ENCODE measurements at places on chromosomes 7 and 10.
A peak's percentile ranks its signal among the peaks of the same experiment; 100 is the strongest.

DNA sequence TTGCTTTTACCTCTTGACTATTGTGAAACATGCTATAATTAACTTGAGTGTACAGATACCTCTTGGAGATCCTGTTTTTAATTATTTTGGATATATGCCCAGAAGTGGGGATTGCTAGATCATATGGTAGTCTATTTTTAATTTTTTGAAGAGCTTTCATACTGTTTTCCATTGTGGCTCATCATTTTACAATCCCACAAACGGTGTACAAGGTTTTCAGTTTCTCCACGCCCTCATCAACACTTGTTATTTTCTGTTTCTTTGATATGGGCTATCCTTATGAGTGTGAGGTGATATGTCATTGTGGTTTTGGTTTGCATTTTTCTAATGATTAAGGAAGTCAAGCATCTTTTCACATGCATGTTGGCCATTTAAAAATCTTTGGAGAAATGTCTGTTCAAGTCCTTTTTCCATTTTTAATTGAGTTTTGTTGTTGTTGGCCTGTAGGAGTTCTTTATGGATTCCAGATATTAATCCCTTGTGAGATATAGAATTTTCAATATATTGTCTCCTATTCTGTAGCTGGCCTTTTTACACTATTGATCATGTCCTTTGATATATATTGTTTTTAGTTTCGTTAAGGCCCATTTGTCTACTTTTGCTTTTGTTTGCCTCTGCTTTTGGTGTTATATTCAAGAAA lies 7.5 kb downstream of the AGK start:
- peak; percentile 91 for DNase-seq

- no peak for DNase-seq
Observed at GRCh38 chr7:75715864-75716263, 22.9 kb downstream of the HIP1 start.

DNA sequence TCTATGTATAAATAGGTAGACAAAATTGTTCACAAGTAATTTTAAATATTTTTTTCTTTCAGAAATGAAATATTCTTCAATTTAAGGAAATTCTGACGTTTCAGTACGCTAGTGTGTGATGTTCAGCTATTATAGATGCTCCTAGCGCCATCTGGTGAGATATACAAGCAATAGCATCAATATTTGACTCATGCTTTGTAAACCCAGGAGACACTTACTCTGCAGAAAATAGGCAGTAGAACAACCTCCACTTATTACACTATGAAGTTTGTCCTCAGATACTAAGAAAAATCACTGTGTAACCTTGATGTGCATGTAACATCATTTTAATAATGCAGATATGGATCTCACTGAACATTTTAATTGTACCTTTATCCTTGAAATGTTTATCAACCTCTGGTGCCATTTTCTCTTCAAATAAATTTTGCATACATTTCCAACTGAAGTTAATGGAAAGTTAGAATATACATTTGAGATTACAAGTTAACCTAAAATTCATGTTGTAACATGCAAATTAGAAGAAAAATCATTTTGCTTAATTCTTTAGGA lies 151.5 kb upstream of the FAM3C start:
- peak; percentile 34 for DNase-seq

DNA sequence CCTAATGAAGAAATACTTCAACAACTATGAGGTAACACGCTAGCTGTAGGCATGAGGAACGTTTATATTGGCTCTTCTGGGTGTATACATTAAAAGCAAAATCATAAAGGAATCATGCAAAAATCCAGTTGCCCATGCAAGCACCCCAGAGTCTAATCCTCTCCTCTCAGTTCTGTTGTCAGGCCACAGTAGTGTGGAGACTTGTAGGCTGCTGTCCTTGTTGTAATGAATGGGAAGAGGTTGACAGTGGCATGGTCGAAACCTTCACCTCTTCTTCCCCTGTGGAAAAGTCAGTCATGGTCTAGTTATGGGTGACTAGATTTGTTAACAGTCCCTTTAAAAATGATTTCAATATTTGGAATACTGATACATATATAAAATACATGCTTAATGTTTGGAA lies 121.3 kb downstream of the CNOT4 start:
- DNase-seq, result no peak

- DNase-seq, result no peak
Observed at GRCh38 chr10:17655009-17655408, 11.1 kb downstream of the STAM start.

GRCh38 chr7:116942504-116942903 lies 10.8 kb upstream of the ST7 start:
- DNase-seq, result no peak

DNA sequence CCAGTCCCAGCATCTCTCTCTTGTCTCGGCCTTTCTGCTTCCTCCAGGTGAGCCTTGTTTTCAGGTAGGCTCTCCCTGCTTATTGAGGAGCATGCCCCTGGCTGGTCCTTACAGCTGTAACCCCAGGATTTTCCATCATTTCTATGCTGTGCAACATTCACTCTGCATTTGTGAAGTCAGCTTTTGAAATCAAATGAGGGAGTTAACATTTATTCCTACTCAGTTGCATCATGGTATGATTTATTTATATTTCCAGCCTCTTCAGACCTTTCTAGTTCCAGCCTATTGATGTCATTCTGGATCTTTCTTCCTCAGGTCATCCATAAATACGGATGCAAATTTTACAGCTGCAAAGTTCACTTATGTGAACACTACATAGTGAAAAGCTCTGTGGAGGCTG lies 755.6 kb downstream of the TYW1 start:
- DNase-seq, result no peak

- no peak for DNase-seq
Observed at GRCh38 chr10:109327266-109327665, 596.0 kb downstream of the XPNPEP1 start.

DNA sequence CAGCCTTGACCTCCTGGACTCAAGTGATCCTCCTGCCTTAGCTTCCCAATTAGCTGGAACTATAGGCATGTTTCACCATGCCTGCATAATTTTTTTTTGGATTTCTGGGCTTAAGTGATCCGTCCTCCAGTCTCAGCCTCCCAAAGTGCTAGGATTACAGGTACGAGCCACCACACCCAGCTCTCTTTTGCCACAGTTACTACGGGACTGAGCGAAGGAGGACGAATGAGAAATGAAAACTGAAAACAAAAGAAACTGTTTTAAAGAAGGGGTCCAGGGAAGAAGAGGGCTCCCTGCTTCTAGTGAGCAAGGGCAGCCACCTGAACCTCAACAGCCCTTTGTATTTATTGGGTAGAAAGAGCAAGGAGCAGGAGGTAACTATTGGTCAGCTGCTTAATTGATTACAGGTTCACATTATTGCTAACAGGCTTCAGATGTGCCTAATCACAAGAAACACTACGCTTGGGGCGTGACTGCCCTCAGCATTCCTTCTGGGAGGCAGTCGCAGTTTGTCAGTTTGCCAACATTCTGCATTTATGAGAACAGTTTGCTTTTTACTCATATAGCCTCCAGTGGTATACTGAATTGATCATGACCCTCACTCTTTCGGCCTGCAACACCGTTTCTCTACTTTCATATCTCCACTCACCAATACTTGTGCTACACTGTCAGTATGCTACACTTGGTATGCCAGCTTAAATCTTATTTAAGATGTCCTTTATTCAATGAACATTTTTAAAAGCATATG lies 676.8 kb downstream of the DNAJB9 start:
- no peak for DNase-seq

GRCh38 chr7:21547501-21547900 lies 4.7 kb downstream of the DNAH11 start:
- no peak for DNase-seq

DNA sequence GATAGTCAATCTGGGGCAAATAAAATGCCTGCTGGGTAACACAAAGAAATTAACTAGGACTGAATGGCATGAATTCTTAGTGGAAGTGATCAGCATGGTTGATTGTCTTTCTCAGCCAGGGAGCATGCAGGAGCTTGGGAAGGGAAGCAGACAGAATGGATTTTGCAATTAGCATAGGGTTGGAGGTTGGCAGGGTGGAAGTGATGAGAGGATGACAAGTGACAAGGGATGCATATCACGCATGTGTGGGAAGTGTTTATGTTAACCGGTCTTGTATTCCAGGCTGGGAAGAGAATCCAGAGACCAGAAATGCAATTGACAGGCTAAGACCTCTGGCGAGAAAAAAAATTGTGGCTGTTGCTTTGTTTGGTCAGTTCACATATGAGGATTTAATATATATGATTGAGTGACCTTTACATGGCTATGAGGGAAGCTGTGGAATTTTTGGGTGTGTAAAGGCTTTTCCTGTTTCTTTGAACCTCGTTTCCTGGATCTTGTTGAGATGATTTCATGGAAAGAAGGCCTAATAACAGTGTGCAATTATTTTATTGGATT lies 8.3 kb downstream of the MDFIC start:
- DNase-seq, result no peak

DNA sequence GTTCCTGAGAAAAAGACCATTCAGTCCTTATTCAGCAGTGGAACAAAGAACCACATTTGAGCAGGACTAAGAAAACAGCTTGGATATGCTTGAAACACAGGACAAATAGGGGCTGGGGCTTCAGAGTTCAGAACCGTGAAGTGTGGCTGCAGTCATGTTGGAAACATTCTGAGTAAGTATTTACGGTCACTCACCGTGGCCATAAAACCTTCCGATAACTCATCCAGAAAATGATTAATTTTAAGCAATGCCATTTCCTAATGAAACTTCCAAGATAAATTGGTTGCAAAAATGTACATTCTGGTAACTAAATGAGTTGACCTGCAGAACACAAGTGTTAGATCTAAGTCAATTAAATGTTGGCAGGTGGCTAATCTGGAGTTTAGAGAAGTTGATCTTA lies 279.2 kb downstream of the CXCL12 start:
- no peak for DNase-seq

DNA sequence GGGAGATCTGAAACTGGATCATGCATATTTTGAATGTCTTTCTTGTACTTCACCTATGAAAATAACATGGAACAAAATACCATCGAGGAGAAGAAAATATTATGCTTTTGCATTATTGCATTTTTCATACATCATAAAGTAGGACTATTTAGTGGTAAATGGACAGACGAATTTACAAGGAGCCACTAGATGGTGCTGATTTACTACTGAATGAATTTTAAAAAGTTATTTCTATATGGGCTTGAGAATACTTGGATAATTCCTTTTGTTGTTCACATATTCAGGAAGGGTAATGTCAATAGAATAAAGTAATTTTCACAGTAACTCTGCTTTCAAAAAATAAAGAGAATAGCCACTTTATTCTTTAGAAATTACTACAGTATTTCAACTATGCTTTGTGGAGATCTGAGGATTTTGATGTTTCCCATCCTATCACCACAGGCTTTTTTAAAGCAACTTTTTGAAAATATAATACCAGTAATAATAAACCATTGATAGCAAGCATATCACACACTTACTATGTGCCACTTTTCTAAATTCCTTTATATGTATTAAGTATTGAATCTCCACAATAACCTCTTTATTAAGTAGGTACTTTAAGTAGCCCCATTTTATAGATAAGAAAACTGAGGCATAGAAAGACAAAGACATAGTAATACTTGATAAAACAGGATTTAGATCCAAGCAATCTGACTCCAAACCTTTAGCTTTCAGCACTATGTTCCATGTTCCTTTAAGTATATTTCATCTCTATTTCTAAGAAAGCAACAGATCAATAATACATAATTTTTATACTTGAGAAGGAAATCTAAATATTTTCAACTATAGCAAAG lies 38.6 kb downstream of the NEBL start:
- DNase-seq, result peak; percentile 5

DNA sequence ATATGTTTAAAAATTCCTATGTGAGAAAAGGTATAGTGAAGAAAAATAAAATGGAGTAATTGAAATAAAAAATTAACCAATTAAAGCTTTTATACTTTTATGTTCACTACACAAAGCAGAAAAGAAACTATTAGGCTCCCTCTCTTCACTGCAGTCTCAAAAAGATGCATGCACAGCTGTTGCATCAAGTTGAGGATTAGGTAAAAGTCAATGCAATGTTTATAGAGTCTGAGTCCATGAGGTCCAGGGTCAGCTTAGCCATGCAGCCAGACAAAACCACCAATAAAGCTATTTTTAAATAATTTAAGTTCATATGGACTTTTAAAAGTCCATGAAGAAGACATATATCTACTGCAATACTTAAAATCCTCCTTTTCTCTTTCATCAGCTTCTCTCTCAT lies 31.1 kb upstream of the ING3 start:
- no peak for DNase-seq

- peak; percentile 82 for DNase-seq
Observed at GRCh38 chr10:25068152-25069058, 52.0 kb downstream of the THNSL1 start.

- DNase-seq, result no peak
Observed at GRCh38 chr7:159023206-159023605, 121.5 kb downstream of the VIPR2 start.

GRCh38 chr10:33419311-33419710 lies 84.8 kb upstream of the NRP1 start:
- no peak for DNase-seq

DNA sequence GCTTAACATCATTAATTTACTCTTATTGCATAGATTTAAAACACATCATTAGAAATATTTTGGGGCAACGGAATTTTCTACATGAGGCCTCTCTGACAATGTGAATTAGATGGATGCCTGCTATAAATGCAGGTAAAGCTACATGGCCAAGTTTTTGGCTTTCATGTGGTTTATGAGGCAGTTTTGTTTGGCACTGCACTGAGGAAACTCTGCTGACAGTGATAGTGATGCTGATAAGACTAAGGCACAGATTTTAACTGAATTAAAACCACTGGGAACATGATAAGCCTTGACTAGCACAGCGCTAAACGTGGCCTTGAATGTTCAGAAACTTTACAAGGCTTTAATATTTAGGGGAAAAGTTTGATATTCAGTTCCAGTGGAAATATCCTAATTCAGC lies 114.3 kb upstream of the NOBOX start:
- no peak for DNase-seq

GRCh38 chr7:151709141-151710038 lies 167.5 kb downstream of the PRKAG2 start:
- DNase-seq, result no peak

GRCh38 chr10:103645141-103646054 lies 151.9 kb downstream of the NEURL1 start:
- DNase-seq, result no peak

DNA sequence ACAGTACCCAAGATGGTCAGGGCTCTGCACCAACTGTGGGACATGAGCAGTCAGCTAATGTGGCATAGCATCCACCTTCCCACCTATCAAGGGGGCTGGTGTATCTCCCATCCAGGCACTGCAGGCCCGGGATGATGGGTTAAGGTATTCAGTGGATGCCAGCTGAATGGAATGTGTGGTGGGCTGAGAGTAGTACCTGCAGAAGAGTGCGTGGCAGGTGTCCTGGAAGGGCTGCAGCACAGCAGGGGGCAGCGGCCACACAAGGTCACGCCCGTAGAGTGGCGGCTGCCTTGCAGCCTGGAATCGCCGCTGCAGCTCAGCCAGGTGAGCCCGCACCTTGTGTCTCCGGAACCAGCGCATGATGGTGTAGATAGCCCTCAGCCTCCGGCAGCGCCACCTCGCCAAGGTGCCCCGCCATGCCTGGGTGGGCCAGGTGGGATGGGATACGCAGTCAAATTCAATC lies 13.3 kb downstream of the MYO1G start:
- no peak for DNase-seq

DNA sequence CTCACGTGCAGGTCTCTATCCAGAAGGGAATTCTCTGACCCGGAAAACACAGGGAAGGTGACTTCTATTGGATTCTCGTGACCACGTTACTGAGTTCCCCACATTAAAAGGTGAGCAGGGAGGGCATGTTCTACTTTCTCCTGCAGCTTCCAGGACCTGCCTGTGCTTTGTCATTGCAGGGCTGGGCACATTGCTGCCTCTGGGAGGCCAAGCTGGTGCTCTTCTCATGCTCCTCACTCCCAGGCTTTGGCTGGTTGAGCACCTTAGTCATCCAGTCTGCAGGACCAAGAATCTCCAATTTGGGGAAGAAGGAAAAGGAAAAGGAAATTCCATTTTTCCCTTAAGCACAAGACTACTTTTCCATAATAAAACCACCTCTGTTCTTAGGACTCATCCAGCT lies 86.5 kb upstream of the TMEM72 start:
- no peak for DNase-seq

Measured in DMS153 (cell line).